ENCODE measurements at places on chromosomes 5 and 9.
A peak's percentile ranks its signal among the peaks of the same experiment; 100 is the strongest.

DNA sequence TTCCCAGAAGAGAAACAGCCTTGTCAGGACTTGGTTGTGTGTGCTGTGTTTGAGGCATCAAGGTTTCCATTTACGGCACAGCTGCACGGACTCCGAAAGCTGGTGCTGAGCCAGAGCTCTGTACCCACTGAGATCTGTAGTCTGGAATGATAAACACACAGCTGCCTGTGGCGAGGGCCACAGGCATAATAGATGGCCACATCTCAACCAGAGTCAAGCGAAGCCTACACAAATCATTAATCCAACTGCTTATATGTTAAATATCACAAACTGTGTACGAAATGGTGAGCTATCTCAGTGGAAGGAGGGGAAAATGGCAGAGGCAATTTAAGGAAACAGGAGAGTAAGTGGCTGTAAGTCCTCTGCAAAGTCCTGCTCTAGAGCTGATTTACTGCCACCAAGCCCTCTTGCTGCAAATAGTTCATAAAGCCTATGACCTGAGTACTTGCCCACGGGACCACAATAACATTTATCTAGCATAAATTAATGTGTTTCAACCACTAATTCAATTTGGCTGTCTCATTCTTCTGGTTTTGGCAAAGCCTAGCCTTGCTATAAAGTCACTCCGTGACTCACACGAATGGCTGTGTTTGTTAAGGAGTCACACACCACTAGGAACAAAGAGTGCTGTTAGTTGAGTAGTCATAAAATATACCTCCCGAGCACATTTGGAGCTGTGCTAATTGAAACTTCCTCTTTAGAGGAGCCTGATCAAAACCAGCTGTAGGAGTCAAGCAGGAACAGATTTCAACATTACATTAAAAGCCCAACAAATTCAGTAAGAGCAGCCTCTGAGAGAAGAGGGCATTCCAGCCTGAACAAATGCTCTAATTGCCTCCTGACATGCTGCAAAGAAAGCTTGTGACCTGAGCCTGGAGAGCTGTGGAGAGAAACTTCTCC, 738.6 kb upstream of the ZNF608 start:
- peak; percentile 80 for DNase-seq

DNA sequence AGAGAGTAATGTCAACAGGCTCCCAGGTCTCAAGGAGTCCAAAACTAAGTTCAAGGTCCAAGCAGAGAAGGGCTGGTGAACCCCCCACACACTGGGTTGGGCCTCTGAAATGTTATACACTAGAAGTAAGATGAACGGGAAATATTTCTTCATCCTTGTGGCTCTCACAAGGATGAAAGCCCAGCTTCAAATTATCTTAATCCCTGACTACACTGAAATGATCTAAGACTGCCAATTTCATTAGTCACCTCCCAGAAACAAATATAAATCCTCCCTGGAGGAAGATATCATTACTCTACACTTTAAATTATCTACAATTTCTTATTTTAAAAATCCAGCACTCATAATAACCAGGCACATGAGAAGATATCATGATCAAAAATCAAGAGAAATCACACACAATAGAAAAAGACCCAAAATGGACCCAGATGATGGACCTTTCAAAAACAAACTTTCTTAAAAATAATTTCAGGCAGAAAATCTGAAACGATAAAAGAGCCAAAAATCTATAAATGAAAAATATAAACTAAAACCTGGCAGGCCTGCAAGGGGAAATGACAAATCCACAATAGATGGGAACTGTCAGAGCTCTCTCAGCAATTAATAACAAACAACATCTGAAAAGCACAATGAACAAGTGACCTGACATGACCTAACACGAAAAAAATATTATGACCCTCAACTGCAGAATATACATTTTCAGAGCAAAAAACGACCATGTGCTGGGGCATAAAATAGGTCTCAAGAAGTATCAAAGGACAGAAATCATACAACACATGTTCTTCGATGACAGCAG, 117.4 kb downstream of the GPR21 start:
- no peak for DNase-seq

GRCh38 chr5:39671561-39671961, 246.8 kb upstream of the DAB2 start:
- no peak for DNase-seq

GRCh38 chr5:12865529-12865928, 961.3 kb upstream of the CTNND2 start:
- no peak for DNase-seq
